ENCODE measurements at places on chromosomes 12 and 14.

DNA sequence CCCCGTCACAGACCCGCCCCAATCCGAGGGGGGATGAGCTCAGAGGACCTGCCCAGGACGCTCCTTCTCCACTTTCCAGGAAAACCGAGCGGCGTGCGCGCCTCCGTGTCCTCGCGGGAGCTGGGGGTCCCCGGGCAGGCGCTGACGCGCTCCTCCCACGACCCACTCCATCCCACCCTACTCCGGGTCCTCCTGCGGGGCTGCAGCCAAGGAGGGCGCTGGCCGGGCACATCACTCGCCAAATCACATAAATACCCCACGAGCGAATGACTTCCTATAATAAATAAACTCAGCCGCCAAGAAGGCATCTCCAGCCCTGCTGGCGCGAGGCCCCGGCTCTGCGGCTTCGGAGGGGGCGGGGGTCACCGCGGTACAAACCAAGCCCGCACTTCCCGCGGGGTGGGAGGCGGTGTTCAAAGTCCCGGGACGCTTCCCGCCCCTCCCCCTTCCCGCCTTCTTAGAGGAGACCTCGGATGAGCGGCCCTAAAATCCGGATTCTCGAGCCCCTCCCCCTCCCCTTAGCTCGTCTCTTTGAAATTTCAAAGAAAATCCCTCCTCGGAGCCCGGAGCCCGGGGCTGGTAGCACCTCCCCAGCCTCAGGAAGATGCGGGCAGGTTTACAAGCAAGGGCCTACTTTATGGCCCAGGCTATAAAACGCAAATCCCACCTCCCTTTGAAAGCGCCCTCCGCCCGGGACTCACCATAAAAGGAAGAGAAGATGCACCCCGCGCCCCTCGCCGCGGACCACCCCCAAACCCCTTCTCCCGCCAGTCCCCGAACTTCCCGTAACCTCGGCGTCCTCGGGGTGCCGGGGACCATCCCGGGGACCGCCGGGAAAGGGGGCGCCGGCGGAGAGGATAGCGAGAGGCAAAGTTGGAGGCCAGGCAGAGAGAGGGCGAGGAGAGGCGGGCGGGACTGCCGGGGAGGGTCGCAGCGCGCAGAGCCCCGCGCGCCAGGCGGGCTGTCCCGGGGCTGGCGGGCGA, 712 bp upstream of the FZD10 start:
- H3K27me3 ChIP-seq = peaks cover 30% of the 10 kb centered on the region
- H3K27ac ChIP-seq = peak overlapping the region; percentile 63
- no peaks in the 10 kb centered on the region for H3K4me1 ChIP-seq
- H3K4me3 ChIP-seq = no peak overlapping the region

DNA sequence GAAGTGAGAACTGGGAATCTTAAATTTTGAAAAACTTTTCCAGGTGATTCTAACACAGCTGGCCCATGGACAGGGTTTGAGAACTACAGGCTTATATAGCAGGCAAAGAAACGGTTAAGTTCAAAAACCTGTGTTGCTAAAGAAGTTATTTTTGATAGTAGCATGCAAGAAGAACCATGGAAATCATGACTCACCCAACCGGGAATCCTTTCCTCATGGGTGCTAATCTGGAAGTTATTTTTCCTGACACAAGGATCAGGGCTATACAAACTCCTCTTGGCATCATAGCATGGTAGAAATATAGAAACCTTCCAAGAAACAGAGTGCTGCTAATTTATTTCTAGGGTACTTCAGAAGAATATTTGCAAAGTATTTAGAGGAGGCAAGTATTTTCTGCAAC, 588.7 kb downstream of the CCER1 start:
- no peak for DNase-seq
- no peaks in the 10 kb centered on the region for H3K36me3 ChIP-seq
- no peaks in the 10 kb centered on the region for H3K4me1 ChIP-seq
- no peaks in the 10 kb centered on the region for H3K27me3 ChIP-seq
- H3K4me3 ChIP-seq = no peak overlapping the region

DNA sequence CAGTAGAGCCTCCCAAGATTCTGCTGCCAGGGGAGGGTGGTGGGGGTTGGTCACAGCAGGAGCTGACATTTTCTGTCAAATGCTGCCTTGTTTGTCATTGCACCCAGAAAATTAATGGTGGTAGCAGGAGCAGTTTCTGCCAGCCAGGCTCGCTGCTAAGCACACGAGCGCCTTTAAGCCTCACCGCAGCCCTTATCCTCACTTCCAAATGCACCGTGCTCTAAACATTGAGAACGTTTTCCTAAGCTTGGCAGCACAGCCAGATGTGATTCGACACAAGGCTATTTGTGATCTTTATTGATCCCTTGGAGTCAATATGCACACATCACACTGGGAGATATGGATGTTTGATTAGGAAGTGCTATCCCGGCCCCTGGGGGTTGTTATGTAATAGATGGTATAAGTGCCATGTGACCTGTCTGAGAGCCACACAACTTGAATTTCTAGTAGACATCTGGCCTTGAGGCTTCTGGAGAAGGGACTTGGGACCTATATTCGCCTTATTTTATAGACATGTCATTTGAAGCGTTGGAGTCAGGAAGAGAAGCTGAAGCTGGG, 31.6 kb upstream of the BEGAIN start:
- no peak overlapping the region for H3K4me3 ChIP-seq
- no peak overlapping the region for H3K27ac ChIP-seq
- peaks cover 27% of the 10 kb centered on the region for H3K27me3 ChIP-seq
- no peak for DNase-seq

DNA sequence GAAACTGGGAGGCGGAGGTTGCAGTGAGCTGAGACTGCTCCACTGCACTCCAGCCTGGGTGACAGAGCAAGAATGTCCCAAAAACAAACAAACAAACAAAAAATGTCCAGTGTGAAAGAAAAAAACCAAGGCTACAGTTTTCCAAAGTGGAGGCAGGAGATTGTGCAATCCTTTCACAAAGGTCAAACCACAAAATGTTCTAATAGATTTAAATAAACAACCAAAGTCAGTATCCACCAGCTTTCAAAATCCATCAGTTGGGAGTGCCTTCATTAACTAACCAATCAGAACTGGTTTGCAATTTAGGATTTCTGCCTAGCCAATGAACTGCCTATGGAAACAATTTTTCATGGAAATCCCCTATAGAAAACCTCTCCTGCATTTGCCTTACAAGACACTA, 52.3 kb upstream of the TRIM9 start:
- H3K27me3 ChIP-seq = peaks cover 6% of the 10 kb centered on the region
- no peaks in the 10 kb centered on the region for H3K36me3 ChIP-seq
- no peak overlapping the region for H3K4me3 ChIP-seq

- H3K36me3 ChIP-seq = peaks cover 4% of the 10 kb centered on the region
- no peak overlapping the region for H3K27ac ChIP-seq
- H3K27me3 ChIP-seq = peaks cover 68% of the 10 kb centered on the region
- no peak for DNase-seq
Measured at GRCh38 chr12:49962861-49963765, 1.4 kb downstream of the AQP5 start.

- H3K36me3 ChIP-seq = no peaks in the 10 kb centered on the region
- DNase-seq = no peak
- no peaks in the 10 kb centered on the region for H3K27me3 ChIP-seq
- no peak overlapping the region for H3K27ac ChIP-seq
- no peaks in the 10 kb centered on the region for H3K4me1 ChIP-seq
Measured at GRCh38 chr12:84186433-84186832, 726.2 kb downstream of the SLC6A15 start.

Measured in activated CD8-positive, alpha-beta memory T cell treated with anti-CD3 and anti-CD28 coated beads, Interleukin-2, amount 10 ng/mL, durations not matched to agents 7 days and 5 days (primary cell).